WTC11 (cell line): ENCODE measurements at places on chromosomes 7 and 10. TPM values are rescaled to one million over a fixed set of nuclear protein-coding genes. Genes with fewer than 3 reads are reported as not detected.

Gene FZD8
- total RNA-seq = 9.9 to 13.7 TPM (median 10.1 TPM) in 3 replicates

Gene EGFR
- 5.9 to 7.6 TPM (median 6.0 TPM) in 3 replicates for total RNA-seq

GRCh38 chr7:148191391-148192065 lies 399.0 kb upstream of the C7orf33 start:
- H3K27ac ChIP-seq = no peak overlapping the region
- no peak overlapping the region for H3K4me3 ChIP-seq
- H3K36me3 ChIP-seq = no peaks in the 10 kb centered on the region
- no peaks in the 10 kb centered on the region for H3K27me3 ChIP-seq

- DNase-seq = no peak
- H3K27me3 ChIP-seq = peaks cover 96% of the 10 kb centered on the region
- peaks cover 21% of the 10 kb centered on the region for H3K36me3 ChIP-seq
- peaks cover 2% of the 10 kb centered on the region for H3K4me1 ChIP-seq
These were observed 251.2 kb downstream of the DNAJB6 start for GRCh38 chr7:157587805-157588560.

Gene ANKRD61
- total RNA-seq = not detected in 3 replicates

GRCh38 chr10:95031656-95032055 lies 37.6 kb downstream of the CYP2C8 start:
- H3K4me1 ChIP-seq = no peaks in the 10 kb centered on the region
- H3K27ac ChIP-seq = no peak overlapping the region
- no peaks in the 10 kb centered on the region for H3K27me3 ChIP-seq
- no peak overlapping the region for H3K4me3 ChIP-seq
- no peak for DNase-seq
- H3K36me3 ChIP-seq = no peaks in the 10 kb centered on the region

Gene C10orf67
- total RNA-seq = 0.07 TPM in 1 of 3 replicates, not detected in the others

DNA sequence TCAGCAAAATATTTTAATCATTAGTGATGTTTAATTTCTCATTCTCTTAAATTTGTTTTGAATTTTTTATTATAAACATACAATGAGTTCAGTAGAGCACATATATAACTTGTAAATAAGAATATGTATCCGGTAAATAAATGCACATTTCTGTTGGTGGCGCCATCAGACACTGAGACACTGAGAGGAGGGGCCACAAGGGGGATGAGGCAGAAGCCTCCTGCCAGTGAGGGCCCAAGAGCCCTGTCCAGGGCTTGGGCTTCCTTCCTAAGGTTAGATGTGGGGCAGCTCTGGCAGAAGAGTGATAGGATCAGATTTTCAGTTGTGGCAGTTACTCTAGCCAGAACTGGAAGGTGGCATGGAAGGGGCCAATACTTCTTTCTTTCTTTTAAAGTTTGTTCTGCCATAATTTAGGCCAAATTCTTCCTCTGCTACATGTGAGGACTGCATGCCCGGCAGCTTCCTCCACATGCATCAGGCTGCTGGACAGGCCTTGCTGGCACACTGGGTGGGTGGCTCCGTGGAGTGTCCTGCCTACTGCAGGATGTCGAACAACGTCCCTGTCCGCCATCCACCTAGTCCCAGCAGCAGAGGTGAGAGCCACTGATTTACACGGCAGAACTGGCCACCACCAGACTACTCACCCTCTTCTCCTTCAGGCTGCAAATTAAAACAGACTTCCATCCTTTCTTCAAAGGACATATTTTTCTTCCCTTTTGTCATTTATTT lies 13.2 kb downstream of the PTPRN2 start:
- H3K27me3 ChIP-seq = peaks cover 24% of the 10 kb centered on the region
- DNase-seq = no peak
- no peak overlapping the region for H3K27ac ChIP-seq
- H3K4me1 ChIP-seq = peaks cover 6% of the 10 kb centered on the region

DNA sequence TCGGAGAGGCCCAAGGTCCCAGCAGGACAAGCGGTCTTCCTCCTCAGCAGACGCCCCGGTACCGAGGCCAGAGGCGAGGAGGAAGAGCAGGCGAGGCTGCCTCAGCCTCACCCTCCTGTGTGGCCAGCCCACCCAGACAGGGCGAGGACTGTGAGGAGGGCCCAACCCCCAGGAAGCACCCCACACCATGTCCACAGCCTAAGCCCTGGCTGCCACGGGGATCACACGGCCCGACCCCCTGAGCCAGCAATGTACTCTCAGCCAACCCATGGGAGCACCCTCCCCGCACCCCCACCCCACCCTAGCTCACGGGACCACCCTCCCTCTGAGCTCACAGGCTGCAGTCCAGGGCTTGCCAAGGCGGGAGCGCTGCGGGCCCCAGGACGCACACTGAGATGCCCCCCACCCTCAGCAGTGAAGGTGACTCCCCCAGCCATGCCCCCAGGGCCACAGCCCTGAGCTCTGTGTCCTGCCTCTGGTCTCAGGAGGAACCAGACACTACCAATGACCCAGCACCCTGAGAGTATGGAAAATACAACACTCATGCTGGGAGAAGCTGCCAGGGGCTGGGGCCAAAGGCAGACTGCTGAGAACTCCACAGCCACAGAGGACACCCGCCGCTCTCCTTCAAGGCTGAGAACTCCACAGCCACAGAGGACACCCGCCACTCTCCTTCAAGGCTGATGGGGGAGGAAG lies 93.6 kb downstream of the MAD1L1 start:
- H3K4me1 ChIP-seq = peaks cover 7% of the 10 kb centered on the region
- no peak for DNase-seq
- no peak overlapping the region for H3K4me3 ChIP-seq
- H3K27me3 ChIP-seq = no peaks in the 10 kb centered on the region
- H3K36me3 ChIP-seq = peaks cover 26% of the 10 kb centered on the region
- H3K27ac ChIP-seq = no peak overlapping the region

Gene TAS2R4
- total RNA-seq = 0.41 to 1.1 TPM (median 0.72 TPM) in 3 replicates

Gene PILRB
- 30.2 to 35.8 TPM (median 30.7 TPM) in 3 replicates for total RNA-seq

DNA sequence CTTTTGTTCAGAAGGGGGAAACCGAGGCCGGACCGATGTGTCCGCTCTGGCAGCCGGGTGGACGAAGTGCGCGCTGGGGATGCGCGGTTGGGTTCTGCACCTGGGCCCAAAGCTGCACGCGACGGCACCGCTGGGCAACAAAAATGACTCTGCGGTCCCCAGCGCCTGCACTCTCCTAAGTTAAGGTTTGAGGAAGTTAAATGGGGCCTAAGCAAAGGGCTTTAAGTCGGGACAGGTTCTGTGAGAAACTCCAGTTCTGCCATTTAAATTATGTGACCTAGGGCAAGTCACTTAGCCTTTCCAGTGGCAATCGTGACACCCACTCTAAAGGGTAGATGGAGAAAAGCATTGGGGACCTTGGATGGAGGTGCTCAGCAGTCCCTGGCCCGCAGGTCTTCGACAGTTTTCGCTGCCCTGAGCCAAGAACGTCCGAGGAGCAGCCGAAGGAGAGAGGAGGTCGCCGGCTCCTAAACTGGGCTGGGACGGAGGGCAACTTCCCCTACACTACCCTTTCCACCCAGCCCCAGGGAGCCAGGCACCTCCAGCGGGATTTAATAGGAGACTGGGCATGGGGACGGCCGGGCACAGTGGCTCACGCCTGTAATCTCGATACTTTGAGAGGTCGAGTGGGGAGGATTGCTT lies 534 bp upstream of the ACBD5 start:
- no peaks in the 10 kb centered on the region for H3K36me3 ChIP-seq
- H3K27ac ChIP-seq = peak overlapping the region; percentile 99
- DNase-seq = peak; percentile 45
- peaks cover 19% of the 10 kb centered on the region for H3K4me1 ChIP-seq
- peak overlapping the region; percentile 93 for H3K4me3 ChIP-seq
- H3K27me3 ChIP-seq = 0 out of 2 replicates have a peak, but pooled peaks cover 3% of the 10 kb centered on the region

DNA sequence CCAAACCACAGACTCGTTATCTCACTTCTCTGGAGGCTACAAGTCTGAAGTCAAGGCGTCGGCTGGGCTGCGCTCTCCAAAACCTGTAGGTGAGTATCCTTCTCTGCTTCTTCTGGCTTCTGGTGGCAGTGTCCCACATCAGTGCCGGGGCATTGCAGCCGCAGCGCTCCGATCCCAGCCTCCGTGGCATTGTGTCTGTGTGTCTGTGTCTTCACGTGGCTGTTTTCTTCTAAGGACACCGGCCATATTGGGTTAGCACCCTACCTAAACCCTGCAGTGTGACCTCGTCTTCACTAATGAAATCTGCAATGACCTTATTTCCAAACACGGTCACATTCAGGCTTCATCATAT lies 584.9 kb upstream of the COBL start:
- no peaks in the 10 kb centered on the region for H3K36me3 ChIP-seq
- no peaks in the 10 kb centered on the region; the same call in 1 of the 2 replicates for H3K27me3 ChIP-seq
- 0 out of 2 replicates have a peak, but pooled peaks cover 3% of the 10 kb centered on the region for H3K4me1 ChIP-seq
- DNase-seq = no peak
- no peak overlapping the region for H3K27ac ChIP-seq
- no peak overlapping the region for H3K4me3 ChIP-seq

DNA sequence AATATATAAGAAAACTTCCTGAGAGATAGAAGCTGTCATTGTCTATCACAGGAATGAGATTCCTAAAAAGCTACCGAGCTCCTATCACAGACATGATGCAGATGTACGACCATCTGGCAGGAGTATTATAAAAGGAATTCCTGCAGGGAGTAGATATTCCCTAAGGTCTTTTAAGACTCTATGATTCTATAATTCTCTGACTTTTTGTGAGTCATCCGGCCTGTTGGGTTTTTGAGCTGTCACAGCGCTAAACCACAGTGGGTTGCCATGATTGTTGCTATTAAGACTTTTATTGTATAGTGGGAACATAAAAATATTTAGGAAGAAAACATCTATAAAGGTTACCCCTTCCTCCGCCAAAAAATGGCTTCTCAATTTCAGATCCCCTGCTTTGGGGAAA lies 223.4 kb downstream of the BMPER start:
- H3K36me3 ChIP-seq = peaks cover 21% of the 10 kb centered on the region
- no peak overlapping the region for H3K27ac ChIP-seq
- no peak for DNase-seq
- no peak overlapping the region for H3K4me3 ChIP-seq

GRCh38 chr7:39357648-39358047 lies 208.6 kb upstream of the YAE1 start:
- peaks cover 40% of the 10 kb centered on the region for H3K4me1 ChIP-seq
- no peak overlapping the region for H3K27ac ChIP-seq
- no peaks in the 10 kb centered on the region for H3K36me3 ChIP-seq
- no peak overlapping the region for H3K4me3 ChIP-seq
- no peaks in the 10 kb centered on the region for H3K27me3 ChIP-seq
- peak; percentile 77 for DNase-seq

DNA sequence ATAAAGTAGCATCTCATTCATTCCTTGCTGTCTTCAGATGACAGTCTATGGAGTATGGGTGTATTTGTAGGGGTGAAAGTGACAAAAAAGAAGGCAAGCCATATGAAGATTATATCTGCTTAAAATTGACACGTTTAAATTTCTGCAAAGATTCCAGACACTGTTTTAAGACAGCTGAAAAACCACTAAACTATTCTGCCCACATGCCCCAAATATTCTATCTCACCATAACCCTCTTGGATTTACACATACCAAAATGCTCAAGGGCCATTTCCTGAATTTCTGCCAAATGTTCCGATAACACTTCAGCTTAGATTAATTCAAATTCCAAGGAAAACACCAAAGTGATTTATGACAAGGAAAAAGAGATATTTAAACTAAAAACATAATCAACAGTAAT lies 99.9 kb upstream of the IL6 start:
- no peak overlapping the region for H3K27ac ChIP-seq
- no peaks in the 10 kb centered on the region; the same call in 1 of the 2 replicates for H3K27me3 ChIP-seq
- H3K4me3 ChIP-seq = no peak overlapping the region
- DNase-seq = no peak
- no peaks in the 10 kb centered on the region for H3K36me3 ChIP-seq

Gene COMTD1
- total RNA-seq = 46.3 to 49.5 TPM (median 47.8 TPM) in 3 replicates

DNA sequence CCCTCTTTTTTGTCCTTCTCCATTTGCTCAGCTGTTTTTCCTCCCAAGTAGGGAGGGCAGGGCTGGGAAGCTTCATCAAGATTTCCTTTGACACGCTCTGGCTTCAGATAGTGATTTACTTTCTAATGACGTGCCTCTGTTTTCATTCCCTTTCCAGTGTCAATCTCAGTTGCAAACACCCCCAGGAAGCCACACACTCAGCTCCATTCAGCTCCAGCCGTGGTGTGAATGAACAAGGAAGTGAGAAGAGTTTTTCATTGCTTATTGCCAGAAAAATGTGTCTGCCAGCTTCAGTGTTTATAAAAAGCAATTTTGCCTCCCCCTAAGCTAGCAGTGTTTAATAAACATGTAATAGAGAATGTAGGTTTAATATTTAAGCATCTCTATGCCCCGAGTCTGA lies 108.7 kb upstream of the DPP6 start:
- no peak overlapping the region for H3K4me3 ChIP-seq
- H3K27ac ChIP-seq = no peak overlapping the region
- H3K36me3 ChIP-seq = peaks cover 84% of the 10 kb centered on the region
- H3K4me1 ChIP-seq = no peaks in the 10 kb centered on the region
- peaks cover 28% of the 10 kb centered on the region for H3K27me3 ChIP-seq

Gene SFRP4
- total RNA-seq = 0.07 to 0.24 TPM (median 0.09 TPM) in 3 replicates

DNA sequence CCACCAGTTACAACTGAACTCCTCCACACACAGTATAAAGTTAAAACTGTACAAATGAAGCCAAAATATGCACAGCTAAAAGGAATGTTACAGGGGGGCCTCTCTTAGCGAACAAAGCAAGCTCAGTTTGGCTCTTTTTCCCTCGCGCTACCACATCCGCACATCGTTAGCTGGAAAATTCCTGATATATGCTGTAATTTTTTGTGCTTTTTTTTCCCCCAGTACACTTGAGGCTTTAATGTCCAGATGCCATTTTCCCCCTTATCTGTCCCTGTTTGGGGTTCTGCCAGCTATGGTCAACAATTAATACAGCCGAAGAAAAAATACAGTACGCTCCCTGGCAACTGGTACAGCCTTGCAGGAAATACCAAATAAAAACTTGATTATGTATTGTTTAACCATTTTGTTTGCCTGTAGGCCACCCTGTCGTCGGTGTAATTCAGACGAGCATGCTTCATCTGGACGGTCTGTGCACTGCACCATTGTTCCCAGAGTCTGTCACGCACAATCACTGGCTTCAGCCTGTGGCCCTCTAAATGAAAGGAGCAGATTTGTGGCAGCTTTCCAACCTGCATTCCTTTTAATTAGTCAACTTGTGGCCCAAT lies 108.1 kb upstream of the FAM133B start:
- DNase-seq = no peak
- no peak overlapping the region for H3K4me3 ChIP-seq
- 0 out of 2 replicates have a peak overlapping the region, but pooled peaks have one; percentile 5 for H3K27ac ChIP-seq
- H3K36me3 ChIP-seq = 0 out of 2 replicates have a peak, but pooled peaks cover 3% of the 10 kb centered on the region
- peaks cover 42% of the 10 kb centered on the region for H3K4me1 ChIP-seq

DNA sequence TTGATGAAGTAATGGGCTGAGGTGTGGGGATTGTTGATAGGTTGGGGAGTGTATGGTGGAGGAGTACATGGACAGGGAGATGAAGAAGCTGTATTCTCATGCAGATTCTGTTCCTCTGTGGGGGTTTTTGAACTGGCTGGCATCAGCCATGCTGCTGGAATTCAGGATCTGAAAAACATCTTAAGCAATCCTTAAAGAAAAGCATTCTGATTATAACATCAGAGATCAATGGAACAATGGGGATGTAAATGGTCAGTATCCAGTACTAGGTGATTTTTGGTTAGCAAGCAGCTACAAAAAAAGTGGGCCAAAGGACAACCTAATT lies 247.5 kb upstream of the GALNT17 start:
- DNase-seq = no peak
- no peak overlapping the region for H3K4me3 ChIP-seq
- peak overlapping the region; percentile 64 for H3K27ac ChIP-seq
- H3K4me1 ChIP-seq = peaks cover 40% of the 10 kb centered on the region
- H3K27me3 ChIP-seq = peaks cover 8% of the 10 kb centered on the region

Gene CYP17A1
- 2.1 to 4.2 TPM (median 3.0 TPM) in 3 replicates for total RNA-seq

Gene GOLGA7B
- 0.07 to 0.24 TPM (median 0.07 TPM) in 3 replicates for total RNA-seq

GRCh38 chr10:110226926-110227641 lies 19.7 kb downstream of the MXI1 start:
- DNase-seq = peak; percentile 59
- peaks cover 17% of the 10 kb centered on the region for H3K27me3 ChIP-seq
- H3K4me3 ChIP-seq = peak overlapping the region; percentile 96
- H3K27ac ChIP-seq = no peak overlapping the region
- H3K36me3 ChIP-seq = no peaks in the 10 kb centered on the region

Gene NPC1L1
- total RNA-seq = 0.15 to 0.18 TPM (median 0.16 TPM) in 3 replicates

GRCh38 chr10:112984756-112985155 lies 34.7 kb downstream of the TCF7L2 start:
- H3K27ac ChIP-seq = no peak overlapping the region
- peaks cover 14% of the 10 kb centered on the region; the same call in 1 of the 2 replicates for H3K36me3 ChIP-seq
- H3K4me1 ChIP-seq = peaks cover 89% of the 10 kb centered on the region
